ENCODE measurements at places on chromosomes 11 and 22.

- DNase-seq, result no peak
Measured at GRCh38 chr11:130489716-130490115, 41.3 kb downstream of the ADAMTS15 start.

DNA sequence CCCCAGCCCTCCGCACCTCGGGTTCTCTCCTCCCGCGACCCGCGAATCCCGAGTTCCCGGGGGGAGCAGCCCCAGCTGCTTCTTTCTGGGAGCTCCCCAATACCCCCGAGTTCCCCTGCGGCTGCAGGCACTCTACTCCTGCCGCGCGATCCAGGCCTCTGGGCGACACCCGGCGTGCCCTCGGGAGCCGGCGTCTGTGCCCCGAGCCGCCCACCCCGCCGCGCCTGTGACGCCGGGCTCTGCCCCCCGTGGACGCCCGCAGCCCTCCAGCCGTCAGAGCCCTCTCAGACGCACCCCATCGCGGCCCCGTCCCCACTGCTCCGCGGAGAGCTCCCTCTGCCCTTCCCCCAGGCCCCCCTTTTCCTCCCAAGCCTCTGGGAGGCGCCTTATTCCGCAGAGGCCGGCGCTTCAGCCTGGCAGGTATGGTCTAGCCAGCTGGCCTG lies 422 bp downstream of the GLB1L2 start:
- no peak for DNase-seq

GRCh38 chr11:133898770-133899115 lies 53.4 kb upstream of the SPATA19 start:
- DNase-seq, result no peak

DNA sequence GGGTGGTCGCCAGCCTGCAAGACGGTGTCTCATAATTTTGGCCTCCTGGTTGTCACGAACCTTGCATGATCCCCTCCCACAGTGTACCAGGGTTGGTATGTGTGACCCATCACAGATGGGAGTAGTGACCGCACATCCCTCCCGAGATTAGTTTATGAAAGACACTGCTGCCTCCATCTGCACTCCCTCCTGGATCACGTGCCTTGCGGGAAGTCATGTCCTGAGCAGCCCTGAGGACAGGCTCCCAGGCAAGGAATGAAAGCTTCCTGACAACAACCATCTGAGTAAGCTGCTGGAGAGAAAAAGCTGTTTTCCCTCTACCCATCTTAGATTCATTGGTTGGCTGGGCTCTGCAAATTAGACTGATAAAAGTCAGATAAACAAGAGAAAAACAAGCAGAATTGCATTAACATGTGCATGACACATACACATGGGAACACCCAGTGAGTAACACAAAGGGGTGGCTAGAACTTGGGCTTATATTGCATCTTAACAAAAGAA lies 14.4 kb upstream of the PAMR1 start:
- DNase-seq, result no peak

GRCh38 chr11:2129699-2130366 lies 9.4 kb downstream of the IGF2 start:
- DNase-seq, result no peak

DNA sequence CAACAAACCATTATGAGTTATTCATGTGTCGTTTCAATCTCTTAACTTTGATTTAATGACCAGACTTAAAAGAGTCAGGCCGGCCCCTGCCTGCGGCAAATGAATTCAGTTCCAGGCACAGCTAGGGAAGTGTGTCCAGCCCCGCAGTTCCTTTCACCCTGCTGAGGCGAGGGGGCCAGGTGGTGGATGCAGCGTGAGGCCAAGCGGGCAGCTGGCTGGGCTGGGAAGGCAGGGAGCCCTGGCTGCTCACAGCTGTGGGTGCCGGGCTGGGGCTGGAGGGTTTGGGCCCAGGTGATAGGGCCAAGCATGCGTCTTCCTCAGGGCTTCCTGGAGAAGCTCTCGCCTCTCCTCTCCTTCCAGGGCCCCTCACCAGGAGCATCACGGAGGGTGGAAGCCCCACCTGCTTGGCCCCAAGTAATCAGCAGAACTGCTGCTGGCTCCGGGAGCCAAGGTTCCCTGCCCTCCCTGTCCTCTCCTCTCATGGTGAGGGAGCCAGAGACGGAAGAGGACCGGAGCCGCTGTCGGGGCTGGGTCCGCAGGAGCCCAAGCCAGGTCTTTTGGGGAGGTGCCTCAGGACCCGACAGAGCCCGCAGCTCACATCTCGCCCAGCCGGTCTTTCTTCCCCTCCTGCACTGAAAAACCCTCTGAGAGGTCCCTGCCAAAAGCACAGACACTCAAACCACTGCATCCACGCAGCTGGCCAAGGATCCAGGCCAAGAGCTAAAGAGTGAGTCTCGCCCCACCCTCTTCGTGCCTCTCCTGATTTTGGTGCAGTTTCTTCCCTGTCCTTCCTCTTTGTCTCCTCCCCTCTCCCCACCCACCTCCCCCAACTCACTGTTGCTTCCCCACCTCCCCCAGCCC lies 97.0 kb downstream of the ST3GAL4 start:
- DNase-seq, result no peak

GRCh38 chr22:22425356-22425755 lies 83.2 kb downstream of the ZNF280B start:
- no peak for DNase-seq

DNA sequence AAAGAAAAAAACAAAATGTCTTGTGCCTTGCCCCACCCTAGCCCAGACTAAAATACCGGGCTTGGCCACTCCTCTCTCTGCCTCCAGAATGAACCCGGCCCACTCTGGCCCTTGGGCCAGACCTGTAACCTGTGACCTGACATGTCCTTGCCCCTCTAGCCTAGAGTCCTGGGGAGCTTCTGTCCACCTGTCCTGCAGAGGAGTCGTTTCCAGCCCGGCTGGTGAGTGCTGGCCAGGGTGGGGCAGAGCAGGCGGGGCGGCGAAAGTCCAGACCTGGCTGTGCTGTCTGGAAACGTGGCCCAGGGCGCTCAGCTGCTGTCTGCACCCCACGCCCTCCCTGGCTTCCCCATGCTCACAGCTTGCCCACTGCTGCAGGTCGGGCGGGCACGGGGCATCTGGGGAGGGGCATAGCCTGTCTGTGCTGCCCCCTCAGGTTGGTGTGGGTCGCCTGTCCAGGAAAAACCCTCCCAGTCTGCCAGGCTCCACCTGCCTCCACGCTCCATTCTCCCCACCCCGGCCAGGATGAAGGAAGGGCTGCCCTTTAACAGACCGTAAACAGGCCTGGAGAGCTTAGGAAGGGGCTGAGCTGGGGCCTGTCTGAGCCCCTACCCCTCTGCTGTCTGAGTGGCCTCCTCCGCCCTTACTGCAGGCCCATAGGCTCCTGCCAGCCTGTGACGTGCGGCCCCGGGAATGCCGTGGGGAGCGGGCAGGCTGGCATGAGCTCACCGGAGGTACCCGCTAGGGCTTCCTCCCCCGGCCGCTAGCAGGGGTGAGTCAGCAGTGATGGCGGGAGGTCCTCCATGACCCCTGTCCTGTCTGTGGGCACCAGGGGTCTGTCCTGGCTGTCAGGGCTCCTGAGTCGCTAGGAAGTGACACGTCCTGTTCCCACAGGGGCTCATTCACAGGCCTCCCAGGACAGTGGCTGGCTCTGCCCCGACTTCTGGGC lies 1.9 kb downstream of the CD151 start:
- no peak for DNase-seq

- no peak for DNase-seq
Measured at GRCh38 chr11:77085652-77086051, 17.0 kb upstream of the OMP start.

- DNase-seq, result peak; percentile 88
Measured at GRCh38 chr22:46262449-46263215, 511 bp downstream of the PKDREJ start.

DNA sequence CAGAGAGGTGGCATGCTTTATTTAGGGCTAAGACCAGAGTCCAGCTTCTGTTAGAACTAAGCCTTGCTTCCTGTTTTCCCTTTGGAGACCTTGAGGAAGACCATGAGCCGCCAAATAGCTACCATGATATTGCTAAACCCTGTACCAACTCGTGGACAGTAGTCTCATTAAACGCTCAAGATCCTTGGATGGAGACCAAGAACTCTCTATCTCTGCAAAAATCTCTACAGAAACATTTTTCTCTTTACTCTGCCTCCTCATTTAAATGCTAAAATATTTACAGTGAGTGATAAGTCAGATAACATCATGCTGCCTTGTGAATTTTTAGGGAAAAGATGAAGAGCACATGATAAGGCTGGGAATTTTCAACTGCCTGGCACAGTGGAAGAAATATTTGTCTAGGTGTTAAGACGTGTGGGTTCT lies 197.8 kb downstream of the MAML2 start:
- no peak for DNase-seq

DNA sequence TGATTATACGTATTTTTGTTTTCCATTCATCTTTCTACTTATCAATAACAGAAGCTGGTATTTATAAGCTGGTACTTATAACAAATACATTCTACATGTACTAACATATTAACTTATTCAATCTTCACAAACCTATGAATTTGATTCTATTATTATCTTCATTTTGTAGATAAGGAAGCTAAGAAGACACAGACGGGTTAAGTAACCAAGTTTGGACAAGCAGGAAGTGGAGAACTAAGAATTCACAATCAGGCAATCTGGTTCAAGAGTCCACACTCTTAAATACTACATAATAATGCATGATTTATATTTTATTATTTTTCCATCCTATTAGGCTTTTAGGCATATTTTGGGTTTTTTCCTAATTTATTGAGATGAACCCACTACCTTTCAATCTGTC lies 25.0 kb downstream of the FCHSD2 start:
- DNase-seq, result no peak

GRCh38 chr11:35286126-35286525 lies 133.2 kb downstream of the SLC1A2 start:
- no peak for DNase-seq

All from erythroblast (primary cell).